NCI-H526 treated with DMSO at 0.1 percent for 48 hours (cell line): ENCODE measurements at places on chromosomes 12 and 14.

DNA sequence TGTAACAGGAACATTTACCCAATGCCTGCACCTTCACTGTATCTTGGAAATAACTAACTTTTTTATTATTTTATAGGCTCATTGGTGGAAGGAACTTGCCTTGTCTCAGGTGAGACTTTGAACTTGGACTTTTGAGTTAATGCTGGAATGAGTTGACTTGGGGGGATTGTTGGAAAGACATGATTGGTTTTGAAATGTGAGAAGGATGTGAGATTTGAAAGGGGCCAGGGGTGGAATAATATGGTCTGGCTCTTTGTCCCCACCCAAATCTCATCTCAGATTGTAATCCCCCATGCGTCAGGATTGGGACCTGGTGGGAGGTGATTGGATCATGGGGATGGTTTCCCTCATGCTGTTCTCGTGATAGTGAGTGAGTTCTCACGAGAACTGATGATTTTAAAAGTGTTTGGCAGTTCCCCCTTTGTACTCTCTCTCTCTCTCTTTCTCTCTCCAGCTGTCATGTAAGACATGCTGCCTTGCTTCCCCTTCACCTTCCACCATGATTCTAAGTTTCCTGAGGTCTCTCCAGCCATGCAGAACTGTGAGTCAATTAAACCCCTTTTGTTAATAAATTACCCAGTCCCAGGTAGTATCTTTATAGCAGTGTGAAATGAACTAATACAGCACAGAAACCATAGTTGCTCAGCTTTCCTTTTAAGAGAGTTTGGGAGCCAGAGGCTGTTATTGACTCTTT is 244.1 kb downstream of the BTG1 start:
- DNase-seq, result no peak

GRCh38 chr14:88369496-88369895 is 16.0 kb upstream of the SPATA7 start:
- DNase-seq, result no peak

- DNase-seq, result no peak
These were observed 10.4 kb downstream of the PCNX1 start for GRCh38 chr14:70917633-70918032.

GRCh38 chr12:116473416-116473815 is 85.8 kb upstream of the MAP1LC3B2 start:
- DNase-seq, result no peak

DNA sequence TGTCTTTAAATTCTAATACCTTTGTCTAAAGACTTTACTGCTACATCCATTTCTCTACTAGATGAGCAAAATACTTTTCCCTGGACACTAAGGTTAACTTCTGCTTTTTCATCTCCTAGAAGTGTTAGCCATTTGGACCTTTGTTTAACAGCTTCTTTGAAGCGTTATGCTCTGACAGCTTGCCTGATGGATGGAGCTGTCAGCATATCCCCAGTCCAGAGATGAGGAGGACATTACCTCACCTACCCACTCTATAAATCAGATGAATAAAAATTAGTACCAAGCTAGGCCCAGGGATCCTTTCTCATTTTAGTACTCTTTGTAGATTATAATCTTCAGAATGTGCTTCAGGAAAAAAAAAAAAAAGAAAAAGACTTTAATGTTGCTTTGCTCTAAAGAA is 222.7 kb downstream of the PELI2 start:
- no peak for DNase-seq

DNA sequence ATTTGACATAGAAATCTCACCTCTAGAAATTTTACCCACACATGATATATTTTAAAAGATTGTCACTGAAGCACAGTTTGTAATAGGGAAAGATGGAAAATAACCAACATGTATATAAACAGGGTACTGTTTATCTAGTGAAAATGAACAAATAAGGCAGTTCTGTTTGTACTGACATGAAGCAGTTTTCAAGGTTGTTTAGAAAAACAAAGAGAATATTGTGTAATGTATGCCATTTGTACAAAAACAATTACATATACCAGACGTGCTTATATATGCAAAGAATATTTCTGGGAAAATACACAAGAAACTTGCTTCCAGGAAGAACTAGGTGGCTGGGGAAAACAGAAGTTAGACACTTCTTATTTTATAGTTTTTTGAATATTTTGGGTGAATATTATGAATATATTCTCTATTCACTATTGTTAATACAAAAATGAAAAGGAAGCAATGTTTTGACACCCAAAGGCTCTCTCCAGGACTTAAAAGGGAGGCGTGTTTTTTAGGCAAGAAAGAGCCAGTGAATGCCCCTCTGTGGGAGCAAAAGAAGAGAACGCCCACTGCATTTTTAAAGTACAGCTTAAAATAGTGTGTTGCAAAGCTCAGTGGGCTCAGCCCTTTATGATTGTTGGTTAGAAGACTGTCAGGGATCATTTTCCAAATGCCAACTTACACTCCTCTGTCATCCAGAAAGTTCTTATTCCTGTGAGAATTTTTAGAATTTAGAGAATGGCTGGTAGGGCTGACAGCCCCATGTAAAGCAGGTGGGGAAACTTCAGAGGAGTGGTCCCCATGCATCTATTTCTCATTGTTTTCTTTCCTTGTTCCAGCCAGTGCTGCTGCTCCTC is 59.6 kb upstream of the FERMT2 start:
- no peak for DNase-seq

- no peak for DNase-seq
These were observed 613 bp downstream of the ARHGEF40 start for GRCh38 chr14:21070610-21071224.

GRCh38 chr12:105468464-105468863 is 138.0 kb downstream of the C12orf75 start:
- no peak for DNase-seq

GRCh38 chr12:5889381-5890047 is 55.5 kb downstream of the ANO2 start:
- no peak for DNase-seq

DNA sequence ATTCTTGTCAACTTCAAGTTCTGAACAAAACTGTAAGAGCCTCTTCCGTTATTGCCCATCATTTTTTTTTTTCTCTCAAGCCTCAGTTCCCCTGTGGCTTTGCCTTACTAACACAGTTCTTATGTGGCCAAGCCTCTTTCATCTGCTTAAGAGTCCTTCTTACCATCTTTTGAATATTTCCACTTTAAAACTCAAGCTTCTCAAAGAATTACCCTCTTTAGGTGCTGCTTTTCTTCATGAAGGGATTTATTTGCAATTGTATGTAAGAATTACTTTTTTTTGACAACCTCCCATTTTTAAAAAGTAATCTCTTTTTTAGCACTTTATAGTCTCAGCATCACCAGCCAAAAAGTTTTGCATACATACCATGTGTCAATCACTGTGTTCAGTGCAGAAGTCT is 240.2 kb upstream of the RMST start:
- DNase-seq, result no peak

DNA sequence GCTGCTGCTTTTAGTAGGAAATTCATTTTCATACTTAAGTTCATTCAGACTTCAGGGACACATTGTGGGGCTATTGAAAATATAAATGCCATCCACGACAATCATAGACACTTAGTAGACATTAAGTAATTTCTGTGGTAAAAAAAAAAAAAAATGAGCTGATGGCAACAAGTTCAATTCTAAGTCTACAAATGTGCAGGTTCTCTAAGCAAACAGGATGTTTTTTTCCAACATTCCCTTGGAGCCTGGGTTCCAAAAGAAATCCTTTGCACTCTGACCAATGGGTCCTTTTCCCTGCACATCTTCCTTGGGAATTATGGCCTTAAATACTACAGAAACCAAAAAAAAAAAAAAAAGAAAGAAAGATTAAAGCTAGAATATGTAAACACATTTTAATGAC is 175.6 kb upstream of the HIF1A start:
- DNase-seq, result no peak

- DNase-seq, result no peak
These were observed 22.4 kb downstream of the ASPG start for GRCh38 chr14:104107611-104108569.

GRCh38 chr12:64085996-64086395 is 136.1 kb downstream of the KICS2 start:
- DNase-seq, result no peak

- DNase-seq, result no peak
These were observed 35.2 kb upstream of the RIC8B start for GRCh38 chr12:106739318-106739717.

- no peak for DNase-seq
These were observed 29.9 kb upstream of the MYBPC1 start for GRCh38 chr12:101564912-101565311.
